ENCODE measurements at places on chromosomes 5 and 9.

GRCh38 chr9:77969083-77969482 lies 62.5 kb downstream of the GNAQ start:
- no peak for DNase-seq

- DNase-seq = no peak
Observed at GRCh38 chr9:87140142-87140541, 192.8 kb upstream of the GAS1 start.

DNA sequence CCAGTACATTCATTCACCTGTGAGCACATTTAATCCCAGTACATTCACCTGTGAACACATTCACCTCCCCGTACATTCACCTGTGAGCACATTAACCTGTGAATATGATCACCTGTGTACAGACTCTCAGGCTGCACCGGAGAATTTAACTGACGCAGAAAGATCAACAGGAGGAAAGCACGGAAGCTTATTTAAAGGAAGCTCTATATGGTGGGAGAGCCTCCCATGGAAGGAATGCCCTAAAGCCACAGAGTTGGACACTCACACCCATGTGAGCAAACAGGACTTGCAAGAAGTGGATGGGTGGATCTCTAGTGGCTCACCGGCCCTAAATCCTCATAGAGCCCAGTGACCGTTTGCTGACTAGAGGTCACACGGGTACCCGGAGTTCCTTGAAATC lies 38.2 kb downstream of the TRIP13 start:
- DNase-seq = no peak

GRCh38 chr9:77773381-77773780 lies 125.3 kb upstream of the GNA14 start:
- DNase-seq = no peak

GRCh38 chr9:76216161-76216649 lies 178.0 kb downstream of the RFK start:
- DNase-seq = no peak

- DNase-seq = no peak
Observed at GRCh38 chr5:131986161-131986912, 25.1 kb downstream of the ACSL6 start.

- no peak for DNase-seq
Observed at GRCh38 chr5:93088592-93089389, 492.2 kb downstream of the NR2F1-AS1 start.

GRCh38 chr5:141477044-141477575 lies 1.3 kb downstream of the PCDHGC3 start:
- DNase-seq = no peak

- no peak for DNase-seq
Observed at GRCh38 chr9:121289026-121289771, 21.2 kb downstream of the GSN start.

- no peak for DNase-seq
Observed at GRCh38 chr9:116323012-116323411, 169.4 kb downstream of the PAPPA start.

DNA sequence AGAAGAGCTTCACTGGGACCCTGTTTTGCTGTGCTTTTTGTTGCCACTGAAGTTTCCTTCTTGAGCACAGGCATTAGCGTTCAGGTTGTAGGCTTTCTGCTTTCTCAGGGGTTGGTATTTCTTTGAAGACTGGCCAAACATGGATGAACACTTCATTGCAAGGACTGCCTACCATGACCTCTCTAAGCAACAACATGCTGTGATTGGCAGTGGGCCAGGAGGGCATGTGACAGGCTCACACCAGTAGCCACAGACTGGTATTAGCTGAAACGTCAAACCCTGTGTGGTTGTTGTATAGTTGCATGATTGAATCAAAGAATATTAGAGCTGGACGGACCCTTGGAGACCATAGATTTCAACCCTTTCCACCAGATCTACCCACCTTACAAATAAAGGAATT lies 20.0 kb upstream of the MLANA start:
- no peak for DNase-seq

- DNase-seq = no peak
Observed at GRCh38 chr5:180187767-180188166, 21.2 kb downstream of the RASGEF1C start.

DNA sequence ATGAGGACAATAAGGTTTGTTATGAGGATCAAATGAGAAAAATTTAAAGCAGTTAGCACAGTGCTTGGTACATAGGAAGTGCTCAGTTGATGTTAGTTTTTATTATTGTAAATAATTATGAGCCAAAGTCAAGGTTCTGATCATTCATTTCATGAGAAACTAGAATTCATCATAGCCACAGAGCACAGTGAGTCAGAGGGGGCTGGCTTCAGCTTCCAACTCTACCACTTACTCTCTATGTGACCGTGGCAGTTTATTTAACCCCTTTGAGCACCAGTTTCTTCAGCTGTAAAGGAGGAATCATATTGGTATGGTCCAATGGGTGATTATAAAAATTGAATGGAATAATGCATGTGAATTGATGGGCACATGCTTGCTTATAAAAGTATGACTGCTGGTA lies 39.4 kb downstream of the KLHL3 start:
- no peak for DNase-seq

DNA sequence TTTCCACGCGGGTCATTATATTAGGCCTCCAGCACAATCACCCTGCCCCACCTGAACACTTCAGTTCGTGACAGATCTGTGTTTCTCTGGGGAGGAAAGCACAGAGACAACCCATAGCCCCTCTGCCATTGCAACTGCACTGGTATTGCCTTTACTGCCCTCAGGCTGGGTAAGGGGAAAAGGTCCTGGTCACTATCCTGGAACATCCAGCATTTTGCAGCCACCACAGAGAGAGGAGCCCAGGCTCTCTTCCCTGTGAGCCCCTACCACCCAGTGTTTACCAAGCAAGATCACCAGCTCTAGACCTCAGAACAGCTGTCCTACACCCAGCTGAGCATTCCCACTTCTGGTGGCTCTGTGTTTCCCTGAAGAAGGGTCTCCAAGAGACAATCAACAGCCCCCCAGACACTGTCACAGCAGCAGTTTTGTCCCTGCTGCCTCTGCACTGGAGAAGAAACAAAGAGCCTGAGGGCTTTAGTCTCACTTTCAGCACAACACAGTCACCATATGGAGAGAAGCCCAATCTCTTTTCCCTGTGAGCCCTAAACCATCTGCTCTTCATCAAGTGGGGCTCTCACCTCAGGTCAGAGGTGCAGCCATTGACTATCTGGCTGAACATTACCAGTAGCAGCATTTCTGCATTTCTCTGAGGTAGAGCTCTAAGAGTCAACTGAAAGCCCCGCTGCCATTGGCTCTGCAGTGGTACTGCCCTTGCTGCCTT lies 655.2 kb upstream of the FAM174A start:
- no peak for DNase-seq

- no peak for DNase-seq
Observed at GRCh38 chr5:93018461-93018860, 562.6 kb downstream of the NR2F1-AS1 start.

- DNase-seq = no peak
Observed at GRCh38 chr5:110031402-110032140, 341.8 kb downstream of the MAN2A1 start.

DNA sequence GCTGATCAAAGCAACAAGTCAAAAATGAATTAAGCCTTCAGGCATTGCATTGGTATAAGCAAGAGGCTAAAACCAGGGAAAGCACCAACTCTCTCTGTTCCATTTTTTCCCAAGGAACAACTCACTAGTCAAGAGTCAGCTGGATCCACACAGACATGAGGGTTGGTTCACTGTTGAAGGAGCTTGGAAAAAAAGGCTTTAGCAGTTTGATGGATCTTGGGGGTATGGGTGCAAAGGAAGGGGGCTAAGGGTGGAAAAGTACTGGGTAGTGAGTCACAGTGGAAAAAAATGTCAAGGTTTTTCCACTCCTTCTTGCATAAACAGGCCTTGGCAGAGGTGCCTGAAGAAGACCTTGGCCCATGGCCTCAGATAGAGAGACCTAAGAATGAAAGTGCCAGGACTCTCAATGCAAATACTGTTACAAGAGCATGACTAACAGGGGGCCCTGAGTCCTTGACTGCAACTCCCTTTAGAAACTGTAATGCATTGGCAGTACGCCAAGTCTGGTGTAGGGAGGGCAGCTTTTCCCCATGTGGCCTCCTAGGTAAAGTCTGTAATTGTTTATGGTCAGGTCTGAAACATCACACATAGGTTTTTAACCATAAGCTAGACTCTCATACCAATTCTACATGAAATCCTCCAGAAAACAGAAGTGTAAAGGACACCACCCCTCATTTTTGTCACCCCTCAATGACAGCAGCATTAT lies 23.7 kb downstream of the ACTL7A start:
- DNase-seq = no peak

- DNase-seq = no peak
Observed at GRCh38 chr5:119895066-119895465, 265.7 kb downstream of the FAM170A start.

GRCh38 chr5:164214698-164215097 lies 709.3 kb downstream of the MAT2B start:
- no peak for DNase-seq

- DNase-seq = no peak
Observed at GRCh38 chr9:14278291-14278721, 35.6 kb downstream of the NFIB start.

DNA sequence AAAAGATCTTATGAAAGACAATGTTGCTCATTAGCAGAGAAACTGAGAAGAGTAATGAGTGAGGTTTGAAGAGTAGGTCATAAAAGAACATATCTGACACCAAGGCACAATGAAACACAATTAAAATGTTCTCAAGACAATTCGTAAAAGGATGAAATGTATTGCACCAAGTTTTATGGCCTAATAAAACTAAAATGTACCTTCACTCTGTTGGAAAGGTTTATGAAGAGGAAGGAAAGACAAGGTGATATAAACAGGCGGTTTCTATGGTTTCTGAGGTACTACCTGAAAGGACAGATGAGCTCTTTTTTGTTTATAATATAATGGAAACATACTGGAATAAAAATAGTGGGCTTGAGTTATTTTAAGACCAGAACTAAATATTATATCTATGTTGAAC lies 821.3 kb downstream of the TAF11L14 start:
- DNase-seq = no peak

GRCh38 chr5:65771266-65771665 lies 49.3 kb downstream of the NLN start:
- DNase-seq = no peak

GRCh38 chr5:156391139-156391538 lies 64.2 kb downstream of the SGCD start:
- DNase-seq = no peak

DNA sequence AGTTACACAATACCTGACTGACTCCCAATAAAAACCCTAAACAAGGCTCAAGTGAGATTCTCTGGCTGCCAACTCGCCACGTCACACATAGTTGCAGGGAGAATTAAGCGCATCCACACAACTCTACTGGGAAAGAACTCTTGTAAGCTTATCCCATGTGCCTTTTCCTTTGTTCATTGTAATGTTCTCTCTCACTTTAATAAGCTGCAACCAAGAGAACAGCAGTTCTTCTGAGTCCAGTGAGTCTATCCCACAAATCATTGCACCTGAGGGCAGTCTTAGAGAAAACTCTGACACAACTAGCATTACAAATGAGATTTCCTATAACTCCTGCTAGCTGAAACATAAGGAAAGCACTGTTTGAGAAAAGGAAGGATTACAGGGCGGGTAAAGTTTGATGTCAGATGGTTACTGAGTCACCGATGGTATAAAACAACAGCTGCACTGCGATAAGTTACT lies 27.4 kb downstream of the CENPK start:
- no peak for DNase-seq

- no peak for DNase-seq
Observed at GRCh38 chr5:170434966-170435605, 45.9 kb upstream of the KCNMB1 start.

DNA sequence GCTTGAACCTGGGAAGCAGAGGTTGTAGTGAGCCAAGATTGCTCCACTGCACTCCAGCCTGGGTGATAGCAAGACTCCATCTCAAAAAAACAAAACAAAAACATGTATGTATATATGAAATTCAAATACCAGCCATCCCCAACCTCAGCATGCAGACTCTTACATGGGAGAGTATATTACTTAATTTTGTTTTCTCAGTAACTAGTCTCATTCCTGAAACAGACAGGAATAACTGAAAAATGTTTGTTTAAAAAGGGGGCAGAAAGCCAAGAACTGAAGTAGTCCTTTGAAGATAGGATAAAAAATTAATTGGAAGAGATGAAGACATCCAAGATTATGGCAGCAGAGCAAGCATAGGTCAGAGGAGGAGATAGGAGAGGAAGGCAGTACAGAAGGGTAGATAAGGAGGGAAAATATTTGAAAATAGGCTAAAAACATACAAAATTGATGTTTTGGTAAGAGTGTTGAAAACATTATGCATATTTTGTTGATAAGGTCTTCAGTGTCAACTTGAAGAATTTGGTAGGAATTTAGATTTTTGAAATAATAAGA lies 309.9 kb downstream of the MAT2B start:
- no peak for DNase-seq

GRCh38 chr5:32724526-32724925 lies 13.4 kb downstream of the NPR3 start:
- no peak for DNase-seq

DNA sequence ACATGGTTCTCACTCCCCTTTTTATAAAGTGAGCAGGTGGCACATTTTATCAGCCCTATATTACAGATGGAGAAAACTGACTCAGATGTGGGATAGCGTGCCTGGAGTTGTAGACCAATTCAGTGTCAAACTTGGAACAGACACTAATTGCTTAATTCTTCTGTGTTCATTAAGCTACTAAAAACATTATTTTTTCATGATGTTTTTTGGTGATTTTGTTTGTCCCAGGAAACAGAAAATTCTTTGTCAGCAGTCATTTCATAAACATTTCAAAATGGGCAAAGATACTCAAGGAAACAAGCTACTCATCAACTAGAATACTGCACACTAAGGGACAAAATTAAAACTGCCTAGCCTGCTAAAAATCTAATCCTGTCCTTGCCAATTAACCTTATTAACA lies 2.2 kb downstream of the ABHD17B start:
- DNase-seq = no peak

GRCh38 chr5:116035123-116035522 lies 2.9 kb downstream of the ARL14EPL start:
- DNase-seq = no peak

DNA sequence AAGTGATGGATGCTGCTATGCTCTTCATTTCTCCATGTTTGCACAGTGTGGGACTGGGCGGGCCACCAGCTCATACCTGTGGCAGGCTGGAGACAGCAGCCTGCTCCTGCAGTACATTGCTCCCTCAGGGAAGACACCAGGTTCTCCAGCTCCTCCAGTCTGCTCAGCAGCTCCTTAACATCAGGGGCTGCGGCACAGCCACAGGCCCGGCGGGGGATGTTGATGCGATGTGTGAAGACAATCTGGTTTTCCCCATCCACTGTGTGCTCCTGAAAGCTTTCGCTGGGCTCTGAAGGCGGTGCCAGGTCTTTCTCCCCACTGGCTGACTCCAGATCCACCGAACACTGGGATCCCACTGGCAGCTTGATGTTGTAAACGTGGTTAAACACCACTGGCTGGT lies 27.5 kb downstream of the TNC start:
- no peak for DNase-seq

Measured in esophagus squamous epithelium (tissue), 5 donors.